CD4-positive, CD25-positive, alpha-beta regulatory T cell (primary cell): ENCODE measurements at places on chromosomes 13 and 19. TPM values are rescaled to one million over a fixed set of nuclear protein-coding genes. Genes with fewer than 3 reads are reported as not detected.

DNA sequence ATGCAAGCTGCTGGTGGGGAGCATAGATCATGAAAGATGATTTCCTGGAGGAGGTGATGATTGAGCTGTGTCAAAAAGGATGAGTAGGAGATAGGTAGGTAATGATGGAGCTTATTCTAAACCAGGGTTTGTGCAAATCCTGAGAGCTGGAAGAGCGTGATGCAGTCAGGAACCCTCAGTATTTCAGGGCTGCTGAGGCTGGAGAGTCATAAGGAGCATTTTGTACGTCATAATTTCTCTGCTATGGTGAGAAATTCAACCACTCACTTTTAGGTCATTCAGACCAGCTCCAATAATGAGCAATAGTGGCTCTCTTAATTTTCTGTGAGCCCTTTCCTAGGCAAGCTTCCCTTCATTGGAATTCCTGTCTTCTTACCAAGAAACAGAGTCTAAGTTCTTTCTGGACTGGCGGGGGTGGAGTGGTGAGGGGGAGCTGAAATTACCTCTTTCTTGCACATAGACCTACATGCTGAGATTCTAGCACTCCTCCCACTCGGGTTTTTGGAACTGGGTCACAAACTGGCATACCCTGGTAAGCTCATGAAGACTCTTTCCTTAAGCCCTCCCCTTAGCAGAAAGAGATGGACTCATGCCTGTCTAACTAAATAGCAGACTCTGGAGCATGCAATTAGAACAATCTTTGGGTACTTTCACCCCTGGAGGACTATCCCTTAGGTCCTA, 62.2 kb upstream of the MYCBP2 start:
- DNase-seq = no peak

DNA sequence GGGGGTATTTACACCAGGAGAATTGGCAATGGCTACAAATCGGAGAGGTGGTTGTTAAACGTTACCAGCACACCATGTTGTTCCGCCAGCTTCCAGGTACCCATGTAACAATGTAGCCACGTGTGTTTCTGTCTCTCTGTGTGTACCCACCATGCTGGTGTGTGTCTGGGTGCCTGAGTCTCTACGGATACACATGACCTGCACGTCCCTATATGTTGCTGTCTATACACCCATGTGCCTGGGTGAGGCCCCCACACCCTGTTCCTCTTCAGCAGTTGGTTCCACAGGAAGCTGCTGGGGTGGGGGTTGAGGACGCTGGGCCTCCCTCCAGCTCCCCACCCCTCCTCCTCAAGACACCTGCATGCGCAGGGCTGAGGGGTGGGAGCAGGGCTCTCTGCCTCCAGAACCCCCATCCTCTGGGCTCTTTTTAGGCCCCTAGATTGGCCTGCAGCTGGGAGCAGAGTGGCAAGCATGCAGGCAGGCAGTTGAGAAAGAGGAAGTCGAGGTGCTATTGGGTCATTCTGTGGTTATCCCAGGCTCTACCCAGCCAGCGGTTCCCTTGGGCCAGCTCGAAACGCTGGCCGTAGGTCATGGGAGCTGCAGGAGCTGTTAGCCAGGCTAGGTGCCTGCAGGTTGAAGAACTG, at the start of gene ARHGEF18:
Gene ARHGEF18, plus strand, starts transcription at position 351 of the 644 bp plus-strand sequence. CDS start 13,954 bp downstream, outside the sequence.
- peak; percentile 26 for DNase-seq

- no peak for DNase-seq
These were observed 683.4 kb downstream of the PCDH9 start for GRCh38 chr13:66546534-66547379.

GRCh38 chr19:47443331-47443730, 24.0 kb upstream of the MEIS3 start:
- no peak for DNase-seq

DNA sequence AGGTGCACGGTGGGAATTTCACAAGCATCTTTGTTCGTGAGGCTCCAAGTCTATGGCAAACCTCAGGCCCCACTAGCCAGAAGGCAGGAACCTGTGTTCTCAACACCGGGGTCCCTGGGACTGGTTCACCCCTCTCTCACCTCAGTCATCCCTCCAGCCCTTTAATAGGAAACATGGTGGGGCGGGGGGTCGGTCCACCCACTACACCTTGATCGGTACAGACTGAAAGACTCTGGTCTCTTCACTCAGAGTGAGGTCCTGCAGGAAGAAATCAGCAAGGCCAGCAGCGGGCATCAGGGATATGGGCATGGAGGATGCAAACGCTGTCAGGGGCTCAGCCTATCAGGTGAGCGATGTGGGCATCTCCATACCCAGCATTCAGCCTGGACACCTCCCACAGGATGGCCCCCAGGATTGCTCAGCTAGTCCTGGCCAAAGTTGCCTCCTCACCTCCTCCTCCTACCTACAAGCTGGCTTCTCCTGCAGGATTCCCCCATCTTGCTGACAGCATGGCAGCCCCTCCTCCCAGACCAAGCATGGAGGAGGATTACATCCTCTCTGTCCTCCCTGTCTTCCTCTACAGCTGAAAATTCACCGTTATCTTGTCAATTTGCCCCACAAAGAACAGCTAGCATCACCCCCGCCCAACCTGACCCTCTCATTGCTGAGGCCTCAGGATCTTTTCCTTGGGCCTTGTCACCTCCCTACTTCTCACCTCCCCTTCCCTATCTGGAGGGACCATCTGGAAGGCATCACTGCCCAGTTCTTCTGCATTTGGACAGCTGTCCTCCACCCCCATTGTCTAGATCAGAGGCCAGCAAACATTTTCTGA, 37.3 kb upstream of the CD33 start:
- no peak for DNase-seq

GRCh38 chr13:113851826-113852535, 11.9 kb downstream of the GAS6 start:
- no peak for DNase-seq

- DNase-seq = no peak
These were observed 39.9 kb downstream of the SYDE1 start for GRCh38 chr19:15147090-15147489.

DNA sequence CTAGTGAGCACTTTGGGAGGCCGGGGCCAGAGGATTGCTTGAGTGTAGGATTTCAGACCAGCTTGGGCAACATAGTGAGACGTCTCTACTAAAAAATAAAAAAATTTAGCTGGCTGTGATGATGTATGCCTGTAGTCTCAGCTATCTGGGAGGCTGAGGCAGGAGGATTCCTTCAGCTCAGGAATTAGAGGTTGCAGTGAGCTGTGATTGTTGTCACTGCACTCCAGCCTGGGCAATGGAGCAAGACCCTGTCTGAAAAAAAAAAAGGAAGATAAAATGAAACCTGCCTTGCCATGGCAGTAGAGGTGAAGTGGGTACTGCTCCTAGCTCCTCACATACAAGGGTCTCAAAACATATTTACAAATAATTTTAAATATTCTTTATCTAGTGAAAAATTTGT, 7.4 kb downstream of the UCHL3 start:
- no peak for DNase-seq

DNA sequence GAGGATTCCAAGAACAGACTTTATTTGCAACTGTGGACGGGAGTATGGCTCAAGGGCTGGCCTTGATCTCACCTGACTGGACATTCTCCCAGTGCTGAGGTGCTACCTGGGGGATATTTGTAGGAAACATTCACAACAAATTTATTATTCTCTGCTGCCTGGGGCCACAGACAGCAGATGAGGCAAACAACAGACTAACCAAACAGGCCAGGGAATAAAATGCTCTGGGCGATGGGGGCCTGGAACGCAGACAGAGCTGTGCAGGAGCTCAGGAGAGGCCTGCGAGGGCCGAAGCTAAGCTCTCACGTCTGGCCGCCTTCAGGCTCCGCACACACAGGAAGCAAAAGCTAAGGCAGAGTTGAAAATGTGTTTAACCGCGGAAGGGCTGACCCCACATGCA, 7.8 kb downstream of the PLPP2 start:
- no peak for DNase-seq

DNA sequence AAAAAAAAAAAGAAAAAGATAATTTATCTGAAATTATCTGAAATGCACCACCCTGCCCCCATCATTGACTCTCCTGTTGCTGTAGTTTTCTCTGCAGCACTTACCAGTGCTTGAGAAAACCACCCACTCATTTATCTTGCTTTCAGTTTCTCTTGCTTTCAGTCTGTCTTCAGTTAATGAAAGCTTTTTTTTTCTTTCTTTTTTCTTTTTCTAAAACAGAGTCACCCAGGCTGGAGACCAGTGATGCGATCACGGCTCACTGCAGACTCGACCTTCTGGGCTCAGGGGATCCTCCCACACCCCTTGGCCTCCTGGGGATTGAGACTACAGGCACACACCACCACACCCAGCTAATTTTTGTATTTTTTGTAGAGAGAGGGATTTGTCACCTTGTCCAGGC, 4.3 kb upstream of the ACP5 start:
- peak; percentile 83 for DNase-seq

DNA sequence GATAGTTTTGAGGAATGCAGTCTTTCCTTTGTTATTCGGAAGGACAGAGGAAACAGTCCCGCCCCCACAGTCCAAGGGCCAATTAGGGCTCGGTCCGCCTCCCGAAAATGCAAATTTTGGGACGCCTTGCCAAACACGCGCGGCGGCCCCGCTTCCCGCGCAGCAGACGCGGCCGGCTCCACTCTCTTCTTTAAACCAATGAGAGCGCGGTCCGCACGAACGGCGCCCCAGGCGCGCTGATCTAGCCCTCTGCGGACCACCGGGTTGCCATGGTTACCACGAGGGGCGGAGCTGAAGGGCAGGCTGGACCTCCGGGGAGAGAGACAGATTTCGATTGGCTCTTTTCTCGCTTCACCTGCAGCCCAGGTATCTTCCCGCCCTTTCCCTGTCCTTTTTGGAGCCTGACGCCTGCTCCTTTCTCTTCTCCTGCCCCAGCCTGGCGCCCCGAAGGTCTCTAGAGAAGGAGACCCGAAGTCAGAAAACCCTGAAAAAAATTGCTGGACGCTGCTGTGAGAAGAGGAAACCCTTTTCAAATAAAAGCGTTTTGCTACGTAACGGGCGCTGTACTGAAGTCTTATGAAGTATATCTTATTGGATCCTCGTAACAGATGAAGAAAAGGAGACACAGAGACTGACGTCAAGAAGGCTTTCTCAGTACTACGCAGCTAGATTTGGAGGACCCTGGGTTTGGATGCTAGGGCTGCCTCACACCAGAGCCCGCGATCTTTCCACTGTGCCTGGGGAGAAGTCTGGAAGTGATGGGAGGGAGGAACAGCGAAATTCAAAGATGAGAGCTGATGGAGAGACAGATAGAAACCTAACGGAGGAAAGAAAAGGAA, 2.0 kb downstream of the PTH2 start:
- DNase-seq = no peak

- DNase-seq = peak; percentile 5
These were observed 38.0 kb upstream of the C13orf42 start for GRCh38 chr13:51148952-51149573.

- no peak for DNase-seq
These were observed 66.8 kb downstream of the IFT88 start for GRCh38 chr13:20633802-20634201.

DNA sequence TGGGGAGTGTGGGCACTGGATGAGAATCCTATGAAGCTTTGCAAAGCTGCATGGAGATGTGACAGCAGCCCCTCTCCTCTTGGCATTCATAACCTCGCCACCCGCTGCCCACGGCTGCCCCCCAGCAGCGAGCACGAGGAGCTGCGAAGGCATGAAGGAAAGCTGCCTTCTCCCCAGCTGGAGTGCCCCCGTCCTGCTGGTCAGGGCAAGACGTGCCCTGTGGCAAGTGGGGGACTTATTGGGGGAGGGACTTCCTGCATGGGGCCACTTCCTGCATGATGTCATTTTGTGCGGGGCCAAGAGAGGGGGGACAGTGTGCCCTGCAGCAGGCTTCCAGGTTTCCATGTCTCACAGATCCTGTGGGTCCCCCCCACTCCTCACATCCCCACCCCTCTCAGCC, 85.9 kb downstream of the TSHZ3 start:
- DNase-seq = no peak

DNA sequence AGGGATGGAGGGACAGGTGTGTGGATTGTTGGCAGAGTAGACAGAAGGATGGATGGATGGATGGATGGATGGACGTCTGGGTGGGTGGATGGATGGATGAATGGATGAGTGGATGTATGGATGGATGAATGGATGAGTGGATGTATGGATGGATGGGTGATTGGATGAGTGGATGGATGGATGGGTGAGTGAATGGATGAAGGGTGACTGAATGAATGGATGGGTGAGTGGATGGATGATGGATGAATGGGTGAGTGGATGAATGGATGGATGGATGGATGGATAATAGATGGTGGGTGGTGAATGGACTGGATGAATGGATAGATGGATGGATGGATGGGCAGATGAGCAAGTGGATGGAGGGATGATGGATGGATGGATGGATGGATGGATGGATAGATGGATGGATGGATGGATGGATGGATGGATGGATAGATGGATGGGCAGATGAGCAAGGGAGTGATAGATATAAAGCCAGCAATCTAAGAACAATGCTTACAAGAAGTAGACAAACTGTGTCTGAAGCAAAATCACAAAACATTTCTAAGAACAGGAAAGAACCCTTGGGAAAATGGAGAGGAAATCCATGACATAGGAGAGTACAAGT, 65.2 kb downstream of the INSR start:
- no peak for DNase-seq

GRCh38 chr13:32745509-32745908, 159.3 kb downstream of the PDS5B start:
- no peak for DNase-seq

DNA sequence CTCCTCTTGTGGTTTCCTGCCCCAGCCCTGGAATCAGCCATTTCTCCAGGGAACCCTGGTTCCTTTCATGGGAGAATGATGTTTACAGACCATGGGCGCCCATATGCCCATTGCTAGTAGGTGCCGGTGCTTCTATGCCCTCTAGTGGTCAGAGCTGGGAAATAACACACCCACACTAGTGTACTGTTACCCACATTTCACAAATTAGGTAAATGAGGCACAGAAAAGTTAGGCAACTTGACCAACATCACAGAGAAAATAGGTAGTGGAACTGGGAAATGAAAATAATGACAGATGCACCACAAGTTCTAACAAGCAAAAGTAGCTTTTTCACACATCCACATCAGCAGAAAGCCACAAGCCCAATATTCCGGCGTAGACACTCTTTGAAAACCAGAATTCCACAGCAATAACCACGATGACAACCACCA, 1.3 kb upstream of the CEACAM3 start:
- peak; percentile 39 for DNase-seq

GRCh38 chr13:79810669-79811068, 329.7 kb downstream of the NDFIP2 start:
- no peak for DNase-seq

- no peak for DNase-seq
These were observed 8.2 kb downstream of the NFIC start for GRCh38 chr19:3374369-3375112.

- no peak for DNase-seq
These were observed 2.2 kb downstream of the ABCA7 start for GRCh38 chr19:1041835-1042685.

DNA sequence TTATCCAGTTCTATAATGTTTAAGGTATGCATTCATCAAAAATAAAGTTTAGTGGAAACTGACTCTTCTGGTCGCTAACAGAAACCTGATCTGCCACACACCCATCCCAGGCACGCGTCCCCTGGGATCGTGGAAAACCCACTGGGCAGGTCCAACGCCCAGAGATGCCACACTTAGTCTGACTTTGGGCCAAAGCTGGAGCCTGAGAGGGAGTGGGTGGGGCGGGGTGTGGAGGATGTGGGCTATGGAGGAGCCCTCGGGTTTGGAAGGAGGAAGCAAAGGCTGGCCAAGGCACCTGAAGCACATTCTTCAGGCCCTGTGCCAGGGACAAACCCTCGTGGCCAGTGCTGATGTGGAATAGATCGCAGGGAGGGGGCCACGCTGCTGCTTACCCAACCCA, 2.5 kb downstream of the IGFL1 start:
- DNase-seq = no peak

The IL12RB1 gene
- 60.4 TPM for total RNA-seq

The ZNF737 gene
- 11.3 TPM for total RNA-seq

The ZSCAN4 gene
- not detected for total RNA-seq

The RYR1 gene
- 4.9 TPM for total RNA-seq

The CYSLTR2 gene
- total RNA-seq = 4.5 TPM
